Peyer's patch (tissue), 4 donors: ENCODE measurements at places on chromosomes 2 and 18. TPM values are rescaled to one million over a fixed set of nuclear protein-coding genes. Genes with fewer than 3 reads are reported as not detected.

CNGA3 gene
- 2.2 TPM for total RNA-seq

TTN gene
- total RNA-seq, result 7.6 TPM

SLC66A2 gene
- total RNA-seq, result 33.8 TPM

DNA sequence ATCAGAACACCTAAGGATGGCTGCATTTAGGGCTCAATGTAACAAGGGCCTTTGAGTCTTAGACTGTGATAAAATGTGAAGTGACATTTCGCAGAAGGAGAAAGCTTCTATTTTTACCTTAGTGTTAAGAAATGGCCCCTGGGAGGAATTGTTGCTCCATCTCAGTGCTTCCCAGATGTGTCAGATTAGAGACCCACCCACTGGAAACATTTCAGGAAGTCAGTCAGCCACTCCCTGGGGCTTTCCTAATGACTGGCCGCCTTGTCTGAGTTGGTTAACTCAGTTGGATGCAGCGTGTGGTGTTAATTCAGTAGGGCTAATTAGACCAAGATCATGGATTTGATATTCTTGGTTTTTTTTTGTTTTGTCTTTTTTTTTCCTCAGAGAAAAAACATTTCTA is 355.9 kb downstream of the PIK3C3 start:
- H3K4me1 ChIP-seq, result no peaks in the 10 kb centered on the region
- H3K27me3 ChIP-seq, result no peaks in the 10 kb centered on the region
- no peak overlapping the region for H3K27ac ChIP-seq
- no peaks in the 10 kb centered on the region for H3K36me3 ChIP-seq
- H3K4me3 ChIP-seq, result no peak overlapping the region

- no peak for DNase-seq
- H3K4me3 ChIP-seq, result peak overlapping the region; percentile 90
- H3K4me1 ChIP-seq, result peaks cover 7% of the 10 kb centered on the region
Measured at GRCh38 chr18:13217466-13217961, 1.0 kb upstream of the LDLRAD4 start.

GRCh38 chr2:241410739-241411176 is 54.7 kb downstream of the FARP2 start:
- H3K27me3 ChIP-seq, result no peaks in the 10 kb centered on the region
- H3K4me1 ChIP-seq, result no peaks in the 10 kb centered on the region
- no peak for DNase-seq
- H3K27ac ChIP-seq, result no peak overlapping the region
- no peaks in the 10 kb centered on the region for H3K36me3 ChIP-seq

DNA sequence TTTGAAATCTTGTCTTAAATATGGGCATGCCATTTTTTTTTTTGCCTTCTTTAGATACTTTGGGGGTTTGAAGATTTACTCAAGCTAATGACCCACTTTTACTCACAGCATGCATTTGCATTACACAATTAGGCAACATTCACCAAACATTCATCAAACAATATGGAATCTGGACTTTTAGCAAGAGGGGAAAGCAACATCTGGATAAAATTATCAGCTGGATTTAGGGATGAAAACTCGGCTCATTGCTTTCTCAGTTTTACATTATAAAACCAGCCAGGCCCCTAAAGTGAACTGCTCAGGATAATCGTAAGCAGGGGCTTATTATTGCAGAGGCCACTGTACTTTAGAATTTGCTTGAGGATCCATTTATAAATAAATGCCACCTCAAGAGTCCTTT is 44.7 kb downstream of the SOX11 start:
- no peaks in the 10 kb centered on the region for H3K4me1 ChIP-seq
- no peak overlapping the region for H3K27ac ChIP-seq
- no peaks in the 10 kb centered on the region for H3K27me3 ChIP-seq
- no peaks in the 10 kb centered on the region for H3K36me3 ChIP-seq
- H3K4me3 ChIP-seq, result no peak overlapping the region
- DNase-seq, result no peak
